Central memory CD8-positive, alpha-beta T cell (primary cell): ENCODE measurements at places on chromosomes 12 and 14.

DNA sequence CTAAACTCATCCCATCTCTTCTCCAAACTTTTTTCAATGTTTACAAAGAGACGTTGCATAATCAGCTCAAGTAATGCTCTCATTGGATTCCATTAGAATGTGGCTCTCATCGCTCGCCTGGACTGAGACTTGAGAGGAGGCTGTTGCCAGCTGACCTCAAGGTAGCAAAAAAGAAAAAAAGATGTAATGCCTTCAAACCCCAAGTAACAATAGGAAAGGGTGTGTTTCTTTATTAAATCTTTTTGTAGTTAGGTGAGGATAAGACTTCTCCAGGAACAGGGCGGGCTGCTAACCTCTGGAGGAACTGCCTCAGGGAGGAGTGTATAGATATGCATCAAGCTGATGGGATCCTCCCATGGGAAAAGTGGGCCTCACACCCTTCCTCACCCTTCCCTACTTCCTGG is 956 bp upstream of the PTHLH start:
- DNase-seq = no peak

DNA sequence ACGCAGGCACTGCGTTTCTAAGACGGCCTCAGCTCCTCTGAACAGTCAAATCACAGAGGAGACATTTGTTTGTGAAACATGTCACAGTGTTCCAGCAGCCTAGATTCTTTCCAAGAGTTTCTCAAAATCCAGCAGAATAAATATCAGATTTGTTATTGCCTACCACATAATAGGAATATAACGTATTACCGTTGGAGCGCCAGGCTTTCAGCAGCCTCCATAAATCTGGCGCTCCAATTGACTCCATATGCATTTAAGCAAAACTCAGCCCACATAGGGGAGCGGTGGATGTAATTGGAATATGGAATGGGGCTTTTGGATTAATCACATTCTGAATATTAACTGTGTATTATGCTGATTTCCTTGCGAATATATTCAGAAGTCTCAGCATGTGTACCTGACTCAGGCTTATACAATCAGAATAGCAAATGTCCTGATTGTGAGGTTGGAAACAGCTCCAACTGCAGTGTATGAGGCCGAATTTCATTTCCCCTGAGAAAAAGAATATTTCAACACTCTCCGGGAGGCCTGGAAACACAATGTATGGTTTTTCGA is 174.0 kb downstream of the ASCL4 start:
- DNase-seq = no peak

- DNase-seq = no peak
Measured at GRCh38 chr12:15563663-15564062, 225.5 kb downstream of the EPS8 start.

GRCh38 chr12:125220404-125221273 is 155.4 kb downstream of the AACS start:
- no peak for DNase-seq

- no peak for DNase-seq
Measured at GRCh38 chr14:71497645-71498086, 434.6 kb upstream of the RGS6 start.

GRCh38 chr12:130971925-130972585 is 18.3 kb downstream of the ADGRD1 start:
- DNase-seq = no peak

DNA sequence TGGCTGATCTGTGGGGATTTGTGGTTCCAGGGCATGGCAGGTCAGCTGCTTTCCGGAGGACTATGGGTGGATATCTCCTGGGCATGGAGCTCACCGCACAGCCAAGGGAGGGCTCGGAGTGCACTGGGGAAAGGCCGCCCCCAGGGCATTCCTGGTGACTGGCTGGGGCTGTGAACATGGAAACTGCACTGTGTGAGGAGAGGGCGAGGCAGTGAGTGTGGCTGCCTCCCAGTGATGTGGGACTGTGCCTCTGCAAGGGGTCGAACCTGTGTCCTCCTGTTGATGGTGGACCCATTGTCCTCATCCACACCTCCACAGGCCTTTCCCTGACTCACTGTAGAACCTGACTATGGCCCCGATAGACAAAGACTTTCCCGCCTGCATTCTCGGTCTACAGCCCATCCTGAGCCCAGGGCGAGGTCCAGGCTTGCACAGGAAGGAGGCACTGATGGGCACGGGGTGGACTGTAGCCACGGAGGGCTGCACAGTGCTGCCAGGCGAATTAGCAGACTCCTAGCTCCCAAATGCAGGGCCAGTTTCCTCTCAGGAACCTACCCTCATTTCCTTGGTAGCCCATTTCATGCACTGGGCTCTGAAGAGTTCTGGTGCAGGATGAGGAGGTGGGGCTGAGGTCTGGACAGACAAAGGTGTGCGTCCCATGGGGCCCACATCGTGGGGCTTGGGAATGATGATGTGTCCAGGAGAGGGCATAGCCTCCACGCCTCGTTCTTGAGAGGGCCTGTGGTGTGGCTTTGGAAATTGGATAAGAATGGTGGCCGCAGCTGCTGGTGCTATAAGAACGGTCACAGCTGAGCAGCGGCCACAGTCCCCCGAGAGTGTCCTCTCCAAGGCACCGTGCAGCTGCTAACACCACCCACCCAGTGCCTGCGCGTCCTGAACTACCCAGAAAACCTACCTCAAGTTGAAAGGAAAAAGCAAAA is 415.1 kb downstream of the TMEM121 start:
- DNase-seq = no peak

DNA sequence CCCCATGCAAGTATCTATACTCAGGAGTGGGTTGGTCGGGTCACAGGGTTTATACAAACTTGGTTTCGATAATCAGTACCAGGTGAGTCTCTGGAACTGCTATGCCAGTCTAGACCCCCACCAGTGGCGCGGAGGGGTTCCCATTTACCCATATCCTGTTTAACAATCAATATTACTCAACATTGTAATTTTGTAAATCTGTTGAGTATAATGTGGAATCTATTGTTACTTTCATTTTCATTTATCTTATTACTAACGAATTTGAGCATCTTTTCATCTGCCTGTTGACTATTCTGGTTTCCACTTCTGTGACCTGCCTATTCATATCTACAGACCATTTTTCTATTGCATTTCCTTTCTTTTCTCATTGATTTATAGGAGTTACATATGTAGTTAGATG is 275.2 kb upstream of the CRY1 start:
- DNase-seq = no peak

DNA sequence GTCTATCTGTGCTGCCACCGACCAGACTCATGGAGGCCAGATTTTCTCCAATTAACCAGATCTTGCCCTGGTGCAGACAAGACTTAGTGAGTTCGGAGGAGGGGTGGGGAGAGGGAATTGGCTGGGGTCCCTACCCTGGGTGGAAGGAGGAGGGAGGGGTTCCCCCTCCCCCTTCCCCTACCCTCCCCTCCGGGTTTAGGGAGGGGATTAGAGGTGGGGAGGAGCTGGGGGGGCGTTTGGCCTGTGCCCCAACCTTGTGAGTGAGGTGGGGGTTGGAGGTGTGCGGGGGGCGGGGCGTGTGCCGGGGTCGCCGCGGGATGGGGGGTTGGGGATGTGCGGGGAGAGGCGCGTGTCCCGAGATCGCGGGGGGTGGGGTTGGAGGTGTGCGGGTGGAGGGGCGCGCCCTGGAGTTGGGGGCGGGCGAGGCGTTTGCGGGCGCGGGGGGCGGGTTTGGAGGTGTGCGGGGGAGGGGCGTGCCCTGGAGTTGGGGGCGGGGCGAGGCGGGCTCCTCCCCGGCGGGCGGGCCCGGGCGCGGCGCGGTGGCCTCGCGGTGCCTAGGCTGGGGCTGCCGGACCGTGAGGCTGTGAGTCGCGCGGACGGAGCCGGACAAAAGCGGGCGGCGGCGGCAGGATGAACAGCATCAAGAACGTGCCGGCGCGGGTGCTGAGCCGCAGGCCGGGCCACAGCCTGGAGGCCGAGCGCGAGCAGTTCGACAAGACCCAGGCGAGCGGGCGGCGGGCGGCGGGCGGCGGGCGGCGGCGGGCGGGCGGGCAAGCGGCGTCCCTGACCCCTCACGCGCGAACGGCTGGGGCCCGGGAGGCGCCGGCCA is at the start of gene HIP1R:
HIP1R (plus strand) TSS at position 537 of the 829 bp plus-strand sequence; CDS start at position 631, 94 bp downstream.
- DNase-seq = no peak

DNA sequence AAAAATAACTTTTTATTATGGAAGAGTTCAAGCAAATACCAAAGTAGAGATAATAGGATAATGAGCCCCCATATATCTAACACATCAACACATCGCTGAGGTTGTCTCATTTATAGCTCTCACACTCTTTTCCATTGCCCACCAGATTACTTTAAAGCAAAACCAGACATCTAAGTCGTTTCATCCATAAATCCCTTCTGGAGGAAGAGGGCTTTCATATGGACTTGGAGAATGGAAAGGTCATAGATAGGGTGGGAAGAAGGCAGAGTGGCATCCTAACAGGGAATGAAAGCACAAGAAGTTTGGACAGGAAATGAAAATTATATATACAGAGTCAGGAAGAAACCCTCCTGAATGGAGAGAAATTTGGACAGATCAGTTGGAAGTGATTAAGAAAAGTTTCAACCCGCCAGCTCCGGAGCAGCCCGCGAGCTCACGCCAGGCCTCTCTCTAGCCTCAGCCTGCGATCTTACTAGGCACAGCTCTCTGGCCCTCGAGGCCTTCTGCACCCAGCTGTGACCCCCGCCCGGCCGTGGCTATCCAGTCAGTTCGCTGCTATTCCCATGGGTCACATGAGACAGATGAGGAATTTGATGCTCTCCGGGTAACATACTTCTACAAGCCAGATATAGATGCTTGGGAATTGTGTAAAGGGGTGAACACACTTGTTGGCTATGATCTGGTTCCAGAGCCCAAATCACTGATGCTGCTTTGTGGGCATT is 48.4 kb upstream of the NID2 start:
- DNase-seq = no peak

DNA sequence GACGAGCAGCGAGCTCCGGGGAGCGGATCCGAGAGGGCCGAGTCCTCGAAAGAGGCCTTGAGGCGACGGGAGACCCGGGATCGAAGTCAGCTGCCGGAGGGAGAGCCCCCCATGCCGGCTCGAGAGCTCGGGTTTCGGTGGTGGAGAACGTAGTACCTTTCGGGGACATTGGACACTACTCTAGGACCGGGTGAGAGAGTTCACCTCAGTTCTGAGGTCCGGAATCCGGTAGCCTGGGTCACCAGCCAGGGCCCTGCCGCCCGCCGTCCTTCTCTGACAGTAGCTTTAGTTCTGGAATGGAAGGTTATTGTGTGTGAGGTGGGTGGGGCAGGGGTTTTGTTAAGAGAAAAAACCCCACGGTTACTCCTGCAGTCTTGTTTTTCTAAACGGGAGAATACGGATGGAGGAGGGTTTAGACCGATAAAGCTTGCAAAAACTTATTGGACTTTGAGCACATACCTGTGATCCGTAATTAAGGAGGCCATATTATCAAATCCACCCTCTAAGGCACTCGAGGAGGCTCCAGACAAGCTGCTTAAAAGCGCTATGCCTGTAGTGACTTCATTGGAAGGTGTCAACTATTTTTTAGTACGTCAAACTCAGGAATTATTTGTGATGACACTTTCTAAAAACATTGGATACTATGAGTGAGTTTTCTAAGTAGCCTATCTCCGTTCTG is 765 bp downstream of the SCYL2 start:
- peak; percentile 18 for DNase-seq

DNA sequence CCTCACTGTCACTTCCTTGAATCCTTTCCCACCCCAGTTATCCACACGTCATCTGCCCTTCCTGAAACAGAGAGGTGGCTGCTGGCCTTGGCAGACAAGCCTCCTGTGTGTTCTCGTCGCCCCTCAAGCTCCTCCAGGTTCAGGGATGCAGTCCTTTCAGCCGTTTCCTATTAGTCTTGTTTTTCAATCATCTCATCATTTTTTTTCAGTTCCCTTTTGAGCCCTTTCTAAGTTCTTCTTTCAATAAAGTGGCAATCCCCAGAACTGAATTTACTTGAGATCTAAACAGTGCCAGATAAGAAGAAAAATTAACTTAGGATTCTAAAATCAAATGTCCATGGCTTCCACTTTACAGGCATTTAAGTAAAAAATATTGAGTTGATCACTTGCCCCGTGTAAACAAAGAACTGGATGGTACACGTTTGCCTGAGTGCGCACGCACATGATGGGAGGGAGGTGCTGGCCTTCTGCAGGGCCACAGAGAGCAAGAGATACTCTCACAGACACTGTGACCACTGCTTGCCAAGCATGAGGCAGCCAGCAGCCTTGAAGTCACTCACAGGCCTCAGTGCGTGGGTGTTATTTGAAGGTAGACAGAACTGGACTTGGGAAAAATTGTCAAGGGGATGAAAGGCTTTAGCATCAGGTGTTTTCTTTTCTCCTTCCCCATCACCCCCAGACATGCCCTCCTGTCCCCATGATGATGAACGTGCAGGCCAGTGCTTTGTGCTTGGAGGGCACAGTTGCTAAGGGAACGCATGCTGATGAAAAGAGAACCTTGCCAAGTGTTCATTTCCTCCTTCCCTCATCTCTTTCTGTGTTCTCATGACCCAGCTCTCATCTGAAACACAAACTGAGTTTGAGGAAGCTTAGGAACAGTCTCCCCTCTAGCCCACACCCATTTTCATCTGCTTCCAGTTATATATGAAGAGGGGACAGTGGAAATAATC is 408.3 kb downstream of the EGLN3 start:
- no peak for DNase-seq
